ENCODE measurements at places on chromosomes 16 and 17.

DNA sequence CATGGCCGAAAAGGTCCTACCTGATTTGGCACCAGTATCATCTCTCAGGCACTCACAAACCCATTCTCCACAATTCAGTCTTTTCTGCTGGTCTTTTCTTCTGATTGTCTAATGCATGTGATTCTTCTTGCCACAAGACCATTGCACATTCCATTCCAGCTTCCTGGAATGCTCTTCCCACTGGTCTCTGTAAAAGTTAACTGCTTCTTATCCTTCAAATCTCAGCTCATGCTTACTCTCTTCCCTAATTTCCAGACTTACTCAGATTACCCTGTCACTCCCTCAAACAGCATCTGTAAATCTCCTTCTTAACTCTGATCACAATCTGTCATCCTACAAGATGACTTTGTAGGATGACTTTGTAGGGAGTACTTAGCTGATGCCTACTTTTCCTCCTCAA is 320.2 kb downstream of the MAP2K6 start:
- no peak for DNase-seq

DNA sequence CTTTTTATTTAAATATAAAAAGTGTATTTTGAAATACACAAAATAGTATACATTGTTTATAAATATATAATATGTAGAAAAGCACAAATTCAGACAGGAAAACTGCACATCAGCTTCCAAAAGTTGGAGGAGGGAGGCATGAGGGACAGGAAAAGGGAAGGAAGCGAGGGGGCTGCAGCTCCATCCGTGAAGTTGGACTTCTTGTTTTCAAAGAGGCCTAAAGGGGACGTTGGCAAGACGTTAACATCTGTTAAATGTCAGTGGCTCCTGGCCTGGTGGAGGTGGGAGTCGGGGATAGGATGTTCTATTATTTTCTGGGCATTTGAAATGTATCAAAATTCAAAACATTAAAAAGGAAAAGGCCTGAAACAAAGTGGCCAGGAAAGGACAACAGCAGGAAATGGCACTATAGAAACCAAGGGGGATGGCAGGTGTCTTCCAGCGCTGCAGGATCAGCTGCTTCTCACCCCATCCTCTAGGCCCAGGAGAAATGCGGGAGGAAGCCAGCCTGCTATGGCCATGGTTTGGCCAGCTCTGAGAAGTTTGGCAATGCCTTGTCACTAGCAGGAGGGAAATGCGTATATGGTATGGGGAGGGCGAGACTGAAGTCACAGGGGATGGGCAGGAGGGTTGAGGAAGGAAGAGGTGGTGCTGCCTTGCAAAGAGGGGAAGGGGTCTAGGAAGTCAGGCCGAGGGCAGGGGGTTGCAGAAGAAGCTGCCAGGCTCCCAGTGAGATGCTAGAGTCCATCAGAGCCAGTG is 6.4 kb downstream of the CMTM2 start:
- DNase-seq = no peak

GRCh38 chr17:49992191-49992932 is 2.7 kb downstream of the DLX3 start:
- no peak for DNase-seq

DNA sequence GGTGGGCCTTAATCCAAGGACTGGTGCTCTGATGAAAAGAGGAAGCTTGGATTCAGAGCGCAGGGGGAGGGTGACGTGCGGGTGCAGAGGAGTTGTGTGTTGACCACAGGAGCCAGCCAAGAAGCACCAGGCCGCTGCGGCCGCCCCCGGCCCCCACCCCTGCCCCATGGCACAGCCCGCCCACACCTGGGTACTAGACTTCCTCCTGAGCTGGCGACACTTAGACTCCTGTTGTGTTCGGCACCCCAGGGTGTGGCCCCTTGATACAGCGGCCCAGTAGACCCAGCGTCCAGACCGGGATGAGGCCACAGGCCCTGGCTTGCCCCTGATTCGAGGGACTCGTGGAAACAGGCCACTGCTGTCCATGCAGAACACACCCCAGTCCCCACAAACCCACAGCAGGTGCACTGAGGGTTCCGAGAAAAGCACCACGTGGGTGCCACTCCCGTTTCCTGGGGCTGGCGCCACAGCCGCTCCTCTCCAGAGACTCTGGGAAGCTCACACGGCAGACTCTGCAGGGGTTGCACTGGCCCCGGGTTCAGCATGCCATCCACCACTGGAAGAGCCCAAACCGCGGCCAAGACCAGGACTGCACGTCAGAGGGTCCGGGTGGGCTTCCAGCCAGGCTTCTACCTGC is 5.7 kb upstream of the SNAI3 start:
- no peak for DNase-seq

GRCh38 chr17:5986644-5987043 is 83.5 kb upstream of the WSCD1 start:
- DNase-seq = no peak

- no peak for DNase-seq
These were observed 25.6 kb downstream of the PMP22 start for GRCh38 chr17:15239491-15239890.

GRCh38 chr17:63381101-63381729 is 64.9 kb downstream of the CYB561 start:
- no peak for DNase-seq

DNA sequence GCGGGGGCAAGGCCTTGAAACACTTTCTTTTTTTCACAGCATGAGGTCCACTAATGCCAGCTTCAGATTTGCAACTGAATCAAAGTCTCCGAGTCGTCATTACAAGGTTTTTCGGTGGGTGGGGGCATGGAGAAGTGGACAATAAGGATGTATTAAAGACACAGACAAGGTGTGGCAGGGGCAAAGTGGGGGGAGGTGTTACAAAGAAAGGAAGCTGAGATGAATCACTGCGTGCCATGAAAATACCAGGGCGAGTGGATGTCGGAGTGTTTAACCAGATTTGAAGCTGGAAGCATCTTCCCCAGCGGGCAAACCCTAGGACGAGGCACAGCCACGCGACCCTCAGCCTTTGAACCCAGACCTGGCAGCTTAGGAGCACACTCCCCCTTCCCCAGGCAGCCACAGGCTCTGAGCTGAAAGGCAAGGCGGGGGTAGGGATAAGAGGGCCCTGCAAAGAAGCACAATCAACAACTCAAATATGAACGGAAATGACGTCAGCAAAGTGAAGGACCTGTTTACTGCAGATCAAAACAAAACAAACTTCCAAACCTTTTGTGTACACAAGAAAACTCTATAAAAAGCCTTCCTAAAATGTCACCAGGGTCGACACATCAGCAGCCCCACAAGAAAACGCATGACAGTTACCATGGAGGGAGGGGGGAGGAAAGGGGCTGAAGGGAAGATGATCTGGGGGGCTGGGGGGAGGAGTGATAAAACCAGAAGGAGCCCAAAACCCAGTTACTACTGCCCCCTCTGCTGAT is 5.6 kb upstream of the ZFHX3 start:
- DNase-seq = no peak

- DNase-seq = no peak
These were observed 168.5 kb downstream of the UTP18 start for GRCh38 chr17:51428668-51429495.

DNA sequence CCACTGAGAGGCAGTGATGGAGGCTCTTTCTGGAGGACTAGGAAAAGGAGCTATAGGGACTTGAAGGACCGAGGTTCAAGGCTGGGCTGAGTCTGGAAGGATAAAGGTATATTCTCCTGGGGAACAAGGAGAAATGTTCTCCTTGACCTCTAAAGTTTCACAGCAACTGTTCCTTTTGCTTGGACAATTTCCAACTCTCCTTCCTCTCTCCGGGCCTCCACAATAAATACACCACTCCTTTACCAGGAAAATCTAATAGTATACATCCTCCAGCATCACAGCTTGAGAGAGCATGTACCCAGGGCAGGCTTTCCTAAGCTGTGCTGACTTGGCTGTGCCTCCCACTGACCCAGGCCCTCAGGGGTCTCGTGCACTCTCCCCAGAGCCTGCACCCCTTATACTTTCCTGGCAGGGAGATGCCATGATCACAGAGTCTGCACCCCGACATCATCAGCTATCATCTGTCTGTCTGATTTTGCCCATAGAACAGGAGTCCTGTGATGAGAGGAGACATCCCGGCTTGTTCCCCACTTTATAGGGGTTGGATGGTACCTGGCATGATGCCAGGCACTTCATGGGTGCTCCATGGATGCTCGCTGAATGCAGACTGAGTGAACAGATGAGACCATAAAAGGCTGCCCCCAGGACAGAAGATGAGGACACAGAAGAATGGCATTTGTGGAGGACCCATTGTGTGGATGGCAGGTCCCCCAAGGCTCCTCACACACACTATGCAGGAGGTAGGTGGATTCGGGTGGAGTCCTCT is 582.6 kb upstream of the CDH5 start:
- no peak for DNase-seq

Data from NCI-H1105 (cell line).